ENCODE measurements at places on chromosomes 2 and 18.

DNA sequence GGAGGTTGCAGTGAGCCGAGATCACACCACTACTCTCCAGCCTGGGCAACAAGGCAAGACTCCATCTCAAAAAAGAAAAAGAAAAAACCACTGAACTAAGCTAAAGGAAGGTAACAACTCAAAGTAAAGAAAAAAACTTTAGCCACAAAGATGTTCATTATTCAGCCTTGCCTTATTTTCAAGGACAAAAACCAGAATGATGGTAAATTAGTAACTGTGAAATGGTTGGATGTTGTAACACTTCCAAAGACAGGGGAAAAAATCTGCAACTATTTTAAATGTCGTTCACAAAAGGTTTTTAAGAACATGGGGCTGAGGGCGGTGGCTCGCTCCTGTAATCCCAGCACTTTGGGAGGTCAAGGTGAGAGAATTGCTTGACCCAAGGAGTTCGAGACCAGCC lies 10.1 kb downstream of the ADAM17 start:
- DNase-seq, result no peak

GRCh38 chr2:79966369-79966768 lies 338.2 kb downstream of the LRRTM1 start:
- no peak for DNase-seq

- DNase-seq, result peak; percentile 34
Measured at GRCh38 chr2:20103530-20103929, 52.1 kb upstream of the LAPTM4A start.

- DNase-seq, result no peak
Measured at GRCh38 chr18:52311331-52311730, 28.7 kb upstream of the DCC start.

GRCh38 chr2:222232839-222233238 lies 66.0 kb downstream of the PAX3 start:
- no peak for DNase-seq

- DNase-seq, result no peak
Measured at GRCh38 chr2:168480825-168481585, 24.9 kb downstream of the CERS6 start.

DNA sequence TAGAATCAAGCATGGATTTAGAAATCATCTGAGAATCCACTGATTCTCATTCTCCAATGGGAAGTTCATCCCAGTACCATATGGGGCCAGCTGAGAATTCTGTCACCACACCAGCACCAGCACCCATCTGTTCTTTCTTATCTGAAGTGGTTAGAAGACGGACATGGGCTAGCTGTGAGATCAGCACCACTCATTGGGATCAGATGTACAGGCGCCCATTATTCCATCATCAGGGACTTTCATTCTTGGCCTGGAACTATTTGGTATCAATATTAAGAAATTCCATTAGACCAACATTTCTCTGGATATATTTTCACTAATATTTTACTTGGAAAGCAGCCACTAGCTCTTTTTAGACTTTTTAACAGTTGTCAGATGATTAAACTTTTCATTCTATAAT lies 185.9 kb upstream of the LINC00305 start:
- no peak for DNase-seq

- DNase-seq, result no peak
Measured at GRCh38 chr2:208371634-208371935, 35.0 kb upstream of the PTH2R start.

DNA sequence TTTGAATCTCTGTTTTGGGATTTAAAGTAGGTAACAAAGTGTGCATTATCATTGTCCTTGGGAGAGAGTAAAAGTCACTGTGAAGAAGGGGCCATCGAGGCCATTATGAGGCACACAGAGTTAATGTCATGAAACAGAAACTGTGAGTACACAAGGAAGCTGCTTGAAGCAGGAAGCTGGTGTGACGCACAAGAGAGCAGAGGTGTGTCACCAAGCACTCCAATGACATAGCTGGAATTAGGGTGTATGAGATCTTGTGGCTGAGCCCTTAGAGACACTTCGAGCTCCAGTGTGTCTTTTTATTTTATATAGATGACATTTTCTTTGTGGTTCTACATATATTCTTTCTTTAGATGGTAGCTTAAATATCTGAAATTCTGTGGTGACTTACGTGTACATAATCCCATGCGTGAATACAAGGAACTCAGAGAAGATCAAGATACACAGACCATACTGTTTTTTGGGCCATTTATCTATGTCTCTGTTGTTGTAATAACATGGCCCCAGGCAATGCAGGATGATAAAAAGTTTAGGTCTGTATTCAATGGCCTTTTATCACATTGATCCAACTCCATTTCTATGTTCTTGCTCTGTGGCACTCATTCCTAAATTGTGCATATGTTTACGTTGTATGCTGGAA lies 164.7 kb upstream of the FAM98A start:
- DNase-seq, result no peak

- DNase-seq, result no peak
Measured at GRCh38 chr18:27040796-27041195, 144.3 kb downstream of the CHST9 start.

DNA sequence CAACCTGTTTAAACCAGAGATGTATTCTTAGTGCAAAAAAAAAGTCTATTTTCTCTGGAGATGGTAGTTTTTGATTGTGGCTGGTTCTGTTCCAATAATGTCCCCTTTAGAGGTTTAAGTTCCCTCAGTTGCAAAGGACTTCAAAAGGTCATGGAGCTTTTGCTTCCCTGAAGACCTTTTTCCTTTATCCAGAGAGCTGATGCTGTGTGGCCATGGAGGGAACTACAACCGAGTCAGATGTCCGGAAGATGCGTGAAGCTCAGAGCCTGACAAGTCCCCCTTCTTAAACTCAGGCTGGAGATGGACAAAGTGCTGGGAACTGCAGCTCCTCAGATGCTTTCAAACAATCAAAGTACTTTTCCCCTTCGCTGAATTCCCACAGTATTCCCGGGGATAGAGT lies 176.1 kb downstream of the TMEM18 start:
- DNase-seq, result no peak

- DNase-seq, result no peak
Measured at GRCh38 chr2:138441916-138442315, 59.7 kb upstream of the SPOPL start.

- DNase-seq, result no peak
Measured at GRCh38 chr2:97868986-97869721, 126.6 kb downstream of the TMEM131 start.

GRCh38 chr18:28736223-28736622 lies 559.3 kb upstream of the CDH2 start:
- DNase-seq, result no peak

- peak; percentile 99 for DNase-seq
Measured at GRCh38 chr2:12456293-12457106, 260.2 kb upstream of the TRIB2 start.

GRCh38 chr2:176163672-176164056 lies 6.6 kb downstream of the HOXD3 start:
- DNase-seq, result no peak

- DNase-seq, result no peak
Measured at GRCh38 chr2:207320381-207321159, 154.8 kb upstream of the KLF7 start.

- no peak for DNase-seq
Measured at GRCh38 chr2:148983896-148984295, 54.6 kb upstream of the LYPD6B start.

DNA sequence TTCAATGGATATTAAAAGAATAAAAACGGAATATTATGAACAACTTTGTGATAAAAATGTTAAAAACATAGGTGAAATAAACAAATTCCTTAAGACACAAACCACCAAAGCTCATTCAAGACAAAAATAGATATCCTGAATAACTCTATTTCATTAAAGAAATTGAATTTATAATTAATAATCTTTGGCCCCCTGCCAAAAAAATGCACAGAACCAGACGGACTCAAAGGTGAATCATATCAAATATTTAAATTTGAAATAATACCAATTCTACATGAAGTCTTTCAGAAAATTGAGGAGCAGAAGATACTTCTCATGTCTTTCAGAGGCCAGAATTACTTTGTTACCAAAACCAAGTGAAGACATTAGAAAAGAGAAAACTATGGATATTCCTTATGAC lies 128.3 kb upstream of the KLHL29 start:
- no peak for DNase-seq

DNA sequence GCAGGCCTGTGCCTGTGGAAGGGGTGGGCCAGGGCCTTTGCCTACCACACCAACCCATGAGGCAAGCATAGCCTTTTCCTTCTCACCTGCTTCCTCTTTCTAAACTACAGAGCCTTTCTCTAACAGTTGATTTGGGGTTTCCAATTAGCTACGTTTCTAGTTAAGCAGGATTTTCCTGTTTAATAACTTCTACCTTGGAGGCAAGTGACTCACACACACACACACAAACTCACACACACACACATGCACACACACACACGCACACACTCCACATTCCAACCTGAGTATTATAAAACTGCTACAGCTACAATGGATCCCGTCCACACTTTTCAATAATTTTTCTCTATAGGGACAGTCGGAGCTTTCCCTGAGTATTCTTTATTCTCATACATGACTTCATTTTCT lies 84.9 kb downstream of the SOX11 start:
- no peak for DNase-seq

DNA sequence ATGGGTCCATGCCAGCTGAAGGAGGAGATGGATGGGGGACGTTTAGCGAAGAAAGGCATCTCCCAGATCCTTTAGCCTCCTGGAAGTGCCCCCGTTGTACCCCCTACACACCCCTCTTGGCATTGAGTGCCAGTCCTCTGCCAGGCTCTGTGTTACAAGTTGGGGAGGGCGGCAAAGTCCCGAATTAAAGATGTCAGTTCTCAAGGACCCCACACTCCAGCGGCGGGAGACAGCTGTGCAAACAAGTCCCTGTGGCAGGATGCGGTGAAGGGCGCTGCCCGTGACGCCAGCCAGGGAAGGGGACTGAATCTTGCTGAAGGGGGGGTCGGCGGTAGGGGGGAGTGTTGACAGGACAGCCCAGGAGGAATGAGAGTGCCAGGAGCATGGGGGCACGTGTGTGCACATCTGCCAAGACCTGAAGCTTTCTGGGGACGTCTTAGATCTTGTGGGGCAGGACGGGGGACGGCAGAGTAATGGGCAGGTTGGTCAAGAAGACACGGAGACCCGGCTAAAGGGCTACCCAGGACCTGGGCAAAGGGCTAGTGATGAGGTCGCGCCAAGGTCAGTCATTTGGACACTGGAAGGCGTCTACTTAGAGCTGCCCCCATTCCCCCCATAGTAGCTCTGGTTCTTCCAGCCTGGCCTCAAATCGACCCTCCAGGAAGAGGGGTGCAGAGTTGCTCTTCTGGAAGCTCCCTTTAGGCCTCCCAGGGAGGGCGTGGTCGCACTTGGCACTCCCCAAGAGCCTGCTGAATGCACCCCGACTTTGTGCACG lies 2.8 kb upstream of the CTDSP1 start:
- peak; percentile 80 for DNase-seq
